ENCODE measurements at places on chromosomes 5 and 9. TPM values are rescaled to one million over a fixed set of nuclear protein-coding genes. Genes with fewer than 3 reads are reported as not detected.

Gene LURAP1L
- 1.9 TPM for total RNA-seq

Gene LCN1
- not detected for total RNA-seq

- DNase-seq: no peak
These were observed 939.8 kb downstream of the EFNA5 start for GRCh38 chr5:106730912-106731311.

- DNase-seq: no peak
These were observed 122.0 kb downstream of the PAPPA start for GRCh38 chr9:116275418-116276195.

Gene OLFML2A
- 27.3 TPM for total RNA-seq

- DNase-seq: no peak
These were observed 87.1 kb downstream of the HMHB1 start for GRCh38 chr5:143898916-143899591.

GRCh38 chr5:172741206-172741582, 29.8 kb downstream of the DUSP1 start:
- DNase-seq: no peak

GRCh38 chr5:164204338-164204946, 699.0 kb downstream of the MAT2B start:
- no peak for DNase-seq

DNA sequence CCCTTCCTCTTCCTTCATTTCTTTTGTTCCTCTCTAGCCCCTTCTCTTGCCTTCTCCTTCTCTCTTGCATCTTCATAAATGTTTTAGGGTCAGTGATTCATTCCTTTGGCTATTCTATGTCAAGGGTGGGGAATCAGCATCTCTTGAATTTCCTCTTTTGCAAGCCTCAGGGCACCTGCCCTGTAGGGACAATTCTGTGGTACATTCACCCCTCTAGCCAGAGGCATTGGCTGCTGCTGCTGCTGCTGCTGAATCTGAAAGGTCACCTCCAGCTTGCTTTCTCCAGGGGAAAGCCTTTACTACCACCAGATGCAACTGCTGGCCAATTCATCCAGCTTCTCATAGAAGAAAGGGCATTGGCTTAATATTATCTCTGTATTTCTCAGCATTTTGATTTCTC, 87.3 kb downstream of the INSYN2B start:
- no peak for DNase-seq

All from Right ventricle myocardium inferior (tissue), 1 donor.